CD4-positive, CD25-positive, alpha-beta regulatory T cell (primary cell): ENCODE measurements at places on chromosomes 2 and 18. TPM values are rescaled to one million over a fixed set of nuclear protein-coding genes. Genes with fewer than 3 reads are reported as not detected.
A peak's percentile ranks its signal among the peaks of the same experiment; 100 is the strongest.

Gene QPCT
- polyA plus RNA-seq = 0.30 TPM

Gene CASP8
- 96.1 TPM for polyA plus RNA-seq

- no peak overlapping the region for H3K27ac ChIP-seq
- H3K27me3 ChIP-seq = no peaks in the 10 kb centered on the region
- no peaks in the 10 kb centered on the region for H3K4me1 ChIP-seq
- DNase-seq = no peak
- no peak overlapping the region for H3K4me3 ChIP-seq
Measured at GRCh38 chr2:73890301-73891092, 2.3 kb upstream of the ACTG2 start.

Gene CCDC148
- polyA plus RNA-seq = not detected

Gene HOXD8
- not detected for polyA plus RNA-seq

Gene LIMS3
- 5.4 TPM for polyA plus RNA-seq

- H3K4me1 ChIP-seq = no peaks in the 10 kb centered on the region
- H3K36me3 ChIP-seq = no peaks in the 10 kb centered on the region
- no peak overlapping the region for H3K4me3 ChIP-seq
- DNase-seq = no peak
- H3K27me3 ChIP-seq = no peaks in the 10 kb centered on the region
- H3K27ac ChIP-seq = no peak overlapping the region
Measured at GRCh38 chr2:220555961-220556630, 928.7 kb downstream of the SLC4A3 start.

DNA sequence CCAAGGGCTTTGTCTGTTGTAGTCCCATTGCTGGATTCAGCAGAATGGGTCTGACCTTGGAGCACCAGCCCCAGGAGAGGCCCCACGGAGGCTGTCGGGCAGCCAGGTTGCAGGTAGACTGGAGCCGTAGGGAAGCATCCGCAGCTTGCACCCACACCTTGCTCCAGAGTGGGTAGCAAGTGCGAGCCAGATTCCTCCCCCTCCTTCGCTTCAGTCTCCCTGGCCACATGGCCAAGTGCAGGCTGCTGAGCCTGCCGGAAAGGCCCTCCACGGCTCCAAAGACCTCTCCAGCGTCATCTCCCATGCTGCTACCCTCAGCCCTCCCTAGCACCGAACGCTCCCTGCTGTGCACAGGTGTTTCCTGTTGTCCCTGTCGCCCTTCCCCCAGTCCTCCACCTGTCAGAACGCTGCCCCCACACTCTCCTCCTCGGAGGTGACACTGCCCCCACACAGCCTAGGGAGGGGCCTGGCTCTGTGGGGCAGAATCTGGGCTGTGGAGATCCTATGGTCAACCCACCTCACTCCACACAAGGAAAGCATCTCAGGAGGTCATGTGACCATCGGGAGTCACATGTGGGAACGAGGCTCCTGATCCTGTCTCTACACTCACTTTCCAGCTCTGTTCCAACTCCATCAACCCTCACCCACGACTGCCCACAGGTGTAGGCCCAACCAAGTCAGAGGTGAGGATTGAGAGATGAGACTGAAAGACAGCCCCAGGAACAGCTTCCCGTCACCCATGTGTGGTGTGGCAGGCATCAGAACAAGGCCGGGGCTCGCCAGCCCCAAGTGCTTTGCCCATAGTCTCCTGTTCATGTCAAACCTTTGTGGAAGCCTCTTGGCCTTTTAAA is 8.3 kb downstream of the KCNF1 start:
- H3K27me3 ChIP-seq = no peaks in the 10 kb centered on the region
- no peaks in the 10 kb centered on the region for H3K4me1 ChIP-seq
- DNase-seq = no peak
- no peaks in the 10 kb centered on the region for H3K36me3 ChIP-seq
- H3K27ac ChIP-seq = no peak overlapping the region

DNA sequence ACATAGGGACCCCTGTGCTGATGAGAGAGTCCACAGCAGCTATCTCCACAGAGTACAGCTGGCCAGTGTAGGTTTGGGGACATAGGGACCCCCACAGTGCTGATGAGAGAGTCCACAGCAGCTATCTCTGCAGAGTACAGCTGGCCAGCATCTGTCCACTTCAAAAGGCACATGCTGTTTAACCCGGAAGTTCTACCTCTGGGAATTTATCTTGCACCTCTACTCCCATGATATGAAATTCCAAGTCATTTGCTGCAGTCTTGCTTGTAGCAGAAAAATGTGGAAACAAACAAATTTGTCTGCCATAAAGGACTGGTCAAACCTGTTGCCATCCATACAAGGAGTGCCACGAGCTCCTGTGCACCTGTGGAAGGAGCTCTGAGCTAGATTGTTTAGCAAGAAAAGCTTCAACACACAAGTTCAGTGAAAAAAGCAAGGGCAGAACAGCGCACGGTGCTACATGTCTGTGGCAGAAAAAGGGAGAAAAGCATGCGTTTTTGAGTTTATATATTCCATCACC is 33.1 kb downstream of the LRRFIP1 start:
- H3K4me1 ChIP-seq = no peaks in the 10 kb centered on the region
- DNase-seq = no peak
- H3K36me3 ChIP-seq = no peaks in the 10 kb centered on the region
- peaks cover 15% of the 10 kb centered on the region for H3K27me3 ChIP-seq
- no peak overlapping the region for H3K27ac ChIP-seq

Gene CD28
- 117 TPM for polyA plus RNA-seq

- DNase-seq = no peak
- no peaks in the 10 kb centered on the region for H3K27me3 ChIP-seq
- H3K4me1 ChIP-seq = peaks cover 72% of the 10 kb centered on the region
- peak overlapping the region; percentile 71 for H3K27ac ChIP-seq
- H3K4me3 ChIP-seq = peak overlapping the region; percentile 43
Measured at GRCh38 chr2:230658577-230658876, 54.1 kb upstream of the CAB39 start.

DNA sequence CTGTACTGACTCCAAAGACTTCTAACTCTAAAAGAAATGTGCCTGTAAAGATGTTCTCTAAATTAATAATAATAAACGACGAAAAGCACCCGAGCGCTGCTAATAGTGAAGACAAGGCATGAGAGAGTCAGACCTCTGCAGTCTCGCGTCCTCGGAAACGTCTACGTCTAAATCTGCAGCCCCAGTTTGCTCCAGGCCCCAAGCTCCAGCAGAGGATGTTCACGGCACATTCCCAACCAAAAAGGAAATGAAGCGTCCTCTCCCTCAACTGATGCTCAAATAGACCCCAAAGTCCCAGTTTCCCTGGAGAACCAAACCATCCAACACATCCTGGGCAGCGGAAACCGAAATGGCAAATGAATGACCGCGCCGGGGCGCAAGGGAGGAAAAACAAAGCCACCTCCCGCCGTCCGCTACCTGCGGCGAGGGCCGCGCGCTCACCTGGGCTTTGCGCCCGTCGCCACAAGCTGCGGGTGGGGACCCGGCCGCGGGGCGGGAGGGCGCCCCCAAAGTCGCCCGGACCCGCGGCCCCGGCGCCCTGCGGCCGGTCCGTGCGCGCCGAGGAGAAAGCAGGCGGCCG is 47.1 kb upstream of the CCDC150 start:
- peaks cover 44% of the 10 kb centered on the region for H3K27me3 ChIP-seq
- peaks cover 8% of the 10 kb centered on the region for H3K4me1 ChIP-seq
- H3K36me3 ChIP-seq = no peaks in the 10 kb centered on the region

DNA sequence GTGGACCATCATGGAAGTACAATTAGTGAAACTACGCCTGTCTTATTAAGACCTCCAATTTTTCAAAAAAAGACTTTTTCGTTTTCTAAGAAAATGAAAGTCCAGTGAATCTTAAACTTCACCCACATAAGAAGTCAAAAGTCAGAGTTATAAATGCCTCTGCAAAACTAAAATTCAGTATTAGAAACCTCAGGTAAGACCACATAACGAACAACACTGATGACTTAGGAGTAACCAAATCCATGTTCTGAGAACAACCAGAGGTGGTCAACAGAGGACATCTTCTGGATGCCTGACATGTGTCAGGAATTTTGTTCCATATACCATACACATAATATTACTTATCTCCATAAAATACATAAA is 62.4 kb downstream of the RPL31 start:
- H3K4me3 ChIP-seq = no peak overlapping the region
- no peak overlapping the region for H3K27ac ChIP-seq
- H3K27me3 ChIP-seq = no peaks in the 10 kb centered on the region
- DNase-seq = no peak

GRCh38 chr2:99571954-99572353 is 82.1 kb upstream of the REV1 start:
- no peaks in the 10 kb centered on the region for H3K27me3 ChIP-seq
- H3K4me3 ChIP-seq = no peak overlapping the region
- no peaks in the 10 kb centered on the region for H3K36me3 ChIP-seq

DNA sequence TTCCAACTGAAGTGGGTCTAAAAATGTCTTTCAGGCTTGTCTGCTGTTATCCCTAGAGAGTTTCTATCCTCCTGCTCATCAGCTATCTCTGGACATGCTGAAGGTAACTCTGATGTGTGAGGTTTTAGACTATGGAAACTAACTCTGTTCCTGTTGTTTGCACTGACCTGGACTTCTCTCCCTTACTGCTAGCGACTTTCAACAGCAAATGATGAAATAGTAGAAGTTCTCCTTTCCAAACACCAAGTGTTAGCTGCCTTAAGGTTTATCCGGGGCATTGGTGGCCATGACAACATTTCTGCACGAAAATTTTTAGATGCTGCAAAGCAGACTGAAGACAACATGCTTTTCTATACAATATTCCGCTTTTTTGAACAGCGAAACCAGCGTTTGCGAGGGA is 26.9 kb downstream of the RMC1 start:
- H3K27ac ChIP-seq = no peak overlapping the region
- H3K27me3 ChIP-seq = no peaks in the 10 kb centered on the region
- H3K4me3 ChIP-seq = no peak overlapping the region
- DNase-seq = no peak
- peaks cover 98% of the 10 kb centered on the region for H3K36me3 ChIP-seq

Gene ERMN
- polyA plus RNA-seq = not detected

GRCh38 chr18:21513292-21513691 is 87.2 kb downstream of the ESCO1 start:
- DNase-seq = no peak
- H3K4me3 ChIP-seq = no peak overlapping the region
- no peaks in the 10 kb centered on the region for H3K27me3 ChIP-seq
- no peak overlapping the region for H3K27ac ChIP-seq
- no peaks in the 10 kb centered on the region for H3K4me1 ChIP-seq

DNA sequence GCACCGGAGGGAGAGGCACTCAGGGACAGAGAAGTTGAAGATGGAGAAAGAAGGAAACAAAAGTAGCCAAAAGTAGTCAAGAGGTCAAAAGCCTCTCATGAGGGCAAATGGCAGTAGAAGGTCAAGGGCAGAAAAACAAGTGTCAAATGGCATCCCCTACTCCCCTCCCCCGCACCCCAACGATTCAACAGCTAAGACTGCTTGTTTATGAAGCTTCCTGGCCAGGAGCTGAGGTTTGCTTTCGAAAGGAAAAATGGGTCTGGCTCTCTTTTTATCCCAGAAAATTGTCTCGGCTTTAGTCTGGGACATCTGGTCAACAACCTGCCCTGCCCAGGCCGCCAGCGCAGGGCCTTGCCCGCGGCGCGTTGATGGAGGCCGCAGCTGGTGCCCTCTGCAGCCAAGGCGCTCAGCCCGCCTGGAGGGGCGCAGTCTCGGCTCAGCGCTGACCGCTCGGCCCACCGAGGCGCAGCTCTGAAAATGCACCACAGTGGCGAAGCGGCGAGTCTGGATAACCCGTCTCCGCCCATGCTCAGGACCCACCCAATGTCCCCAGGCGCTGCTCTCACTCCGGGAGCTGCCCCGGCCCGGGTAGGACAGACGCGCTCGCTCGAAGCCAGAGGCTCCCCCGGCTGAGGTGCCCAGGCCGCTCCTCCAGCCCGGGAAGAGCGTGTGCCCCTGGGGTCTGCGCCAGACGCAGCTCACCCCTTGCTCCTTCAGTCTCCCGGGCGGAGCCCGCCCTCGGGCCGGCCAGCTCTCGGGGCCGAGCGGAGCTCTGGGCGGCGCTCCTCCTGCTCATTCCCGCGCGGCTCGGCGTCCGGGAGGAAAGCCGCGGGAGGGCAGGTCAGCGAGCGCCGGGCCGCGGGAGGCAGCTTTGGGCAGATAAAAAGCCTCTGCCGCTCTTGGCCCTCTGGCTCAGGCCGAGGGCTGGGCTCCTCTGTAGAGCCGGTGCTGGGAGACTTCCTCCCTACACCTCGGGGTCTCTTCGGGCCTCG is 1.8 kb upstream of the TBR1 start:
- H3K4me3 ChIP-seq = peak overlapping the region; percentile 74
- no peak overlapping the region for H3K27ac ChIP-seq
- H3K27me3 ChIP-seq = peaks cover 17% of the 10 kb centered on the region

- DNase-seq = no peak
- no peak overlapping the region for H3K27ac ChIP-seq
- peaks cover 10% of the 10 kb centered on the region for H3K27me3 ChIP-seq
- H3K4me3 ChIP-seq = no peak overlapping the region
- no peaks in the 10 kb centered on the region for H3K36me3 ChIP-seq
Measured at GRCh38 chr2:241561832-241562231, 3.3 kb downstream of the BOK start.

DNA sequence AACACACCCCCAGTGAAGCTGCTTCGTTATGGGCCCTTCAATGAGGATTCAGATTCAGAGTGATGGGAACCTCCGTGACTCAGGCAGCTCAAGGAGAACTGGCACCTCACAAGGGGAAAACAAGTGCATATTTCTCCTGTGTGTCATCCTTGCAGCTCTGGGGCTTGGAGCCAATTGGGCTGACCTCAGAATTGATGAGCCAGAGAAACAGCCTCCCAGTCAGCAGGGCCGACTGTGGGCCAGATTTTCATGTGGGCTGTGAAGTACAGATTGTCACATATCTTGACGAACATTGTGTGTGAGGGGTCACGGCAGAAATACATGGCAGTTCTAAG is 189.6 kb upstream of the SP5 start:
- no peaks in the 10 kb centered on the region for H3K36me3 ChIP-seq
- DNase-seq = no peak
- no peaks in the 10 kb centered on the region for H3K4me1 ChIP-seq
- peaks cover 5% of the 10 kb centered on the region for H3K27me3 ChIP-seq
- no peak overlapping the region for H3K4me3 ChIP-seq

GRCh38 chr2:47405757-47406156 is 2.8 kb downstream of the MSH2 start:
- no peak overlapping the region for H3K27ac ChIP-seq
- peaks cover 4% of the 10 kb centered on the region for H3K36me3 ChIP-seq
- no peak for DNase-seq
- no peaks in the 10 kb centered on the region for H3K27me3 ChIP-seq
- peaks cover 21% of the 10 kb centered on the region for H3K4me1 ChIP-seq

DNA sequence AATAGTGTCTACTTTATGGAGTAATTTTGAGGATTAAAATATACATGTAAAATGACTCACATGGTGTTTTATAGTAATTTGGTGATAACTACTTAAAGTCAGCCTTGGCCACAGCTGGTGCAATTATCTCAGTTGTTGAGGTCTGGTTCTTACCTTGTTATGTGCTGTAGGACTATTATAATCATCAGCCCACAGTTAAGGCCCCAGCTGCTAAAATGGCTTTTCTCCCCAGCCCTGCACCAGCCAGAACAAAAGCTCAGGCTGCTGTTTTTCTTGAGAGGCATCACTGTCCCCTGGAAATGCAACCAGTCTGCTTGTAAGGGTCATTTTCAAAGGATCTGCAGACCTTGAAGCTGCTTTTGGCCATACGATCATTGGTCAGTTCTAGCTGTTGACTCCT is 283.3 kb upstream of the THUMPD2 start:
- H3K27ac ChIP-seq = no peak overlapping the region
- H3K4me3 ChIP-seq = no peak overlapping the region
- H3K4me1 ChIP-seq = no peaks in the 10 kb centered on the region
- no peaks in the 10 kb centered on the region for H3K36me3 ChIP-seq
- no peak for DNase-seq

Gene KCNK3
- polyA plus RNA-seq = not detected

Gene RNASEH1
- 30.8 TPM for polyA plus RNA-seq

- no peak overlapping the region for H3K4me3 ChIP-seq
- peaks cover 3% of the 10 kb centered on the region for H3K27me3 ChIP-seq
- DNase-seq = no peak
- H3K4me1 ChIP-seq = no peaks in the 10 kb centered on the region
- H3K36me3 ChIP-seq = no peaks in the 10 kb centered on the region
Measured at GRCh38 chr2:102632380-102633175, 13.2 kb downstream of the SLC9A2 start.
